Panc1 (cell line): ENCODE measurements at places on chromosomes 5 and 9. TPM values are rescaled to one million over a fixed set of nuclear protein-coding genes. Genes with fewer than 3 reads are reported as not detected.

DNA sequence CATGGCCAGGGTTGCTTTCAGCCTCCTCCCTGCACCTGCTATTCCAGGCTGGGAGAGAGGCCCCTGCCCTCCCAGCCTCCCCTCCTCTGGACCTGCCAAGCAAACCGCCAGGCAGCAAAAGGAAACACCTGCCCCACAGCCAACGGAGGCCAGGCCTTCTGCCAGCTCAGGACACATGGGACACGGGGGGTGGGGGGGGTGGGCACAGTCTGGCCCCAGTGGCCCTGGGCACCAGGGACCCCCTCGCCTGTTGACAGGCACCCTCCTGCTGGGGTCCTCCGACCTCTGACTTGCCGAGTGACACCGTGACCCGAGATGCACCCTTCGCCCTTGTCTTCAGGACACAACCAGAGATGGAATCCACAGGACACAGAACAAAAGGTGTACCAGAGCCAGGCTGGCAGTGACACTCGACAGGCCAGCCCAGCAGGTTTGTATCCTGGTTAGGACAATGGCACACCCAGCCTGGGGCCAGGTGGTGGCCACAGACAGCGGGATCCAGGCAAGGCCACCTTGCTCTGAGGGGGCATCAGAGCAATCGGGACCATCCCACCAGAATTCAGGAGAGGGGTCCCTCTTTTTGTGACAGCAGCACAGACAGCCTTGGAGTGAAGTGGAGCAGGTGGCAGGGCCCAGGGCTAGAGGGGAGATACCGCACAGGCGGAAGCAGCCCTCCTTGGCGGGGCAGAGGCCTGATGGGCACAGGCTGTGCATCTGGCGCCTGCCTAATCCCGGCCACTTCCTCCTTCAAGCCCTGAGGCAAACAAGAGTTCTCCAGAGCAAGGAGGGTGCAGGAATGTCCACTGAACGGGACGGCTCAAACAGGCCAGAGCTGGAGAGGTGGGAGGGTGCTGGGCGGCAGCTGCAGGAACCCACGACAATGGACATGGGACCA lies 1.3 kb upstream of the TMEM210 start:
- no peaks in the 10 kb centered on the region for H3K27me3 ChIP-seq
- no peak overlapping the region for H3K4me3 ChIP-seq
- H3K36me3 ChIP-seq, result no peaks in the 10 kb centered on the region
- H3K27ac ChIP-seq, result no peak overlapping the region
- H3K4me1 ChIP-seq, result peaks cover 6% of the 10 kb centered on the region

DNA sequence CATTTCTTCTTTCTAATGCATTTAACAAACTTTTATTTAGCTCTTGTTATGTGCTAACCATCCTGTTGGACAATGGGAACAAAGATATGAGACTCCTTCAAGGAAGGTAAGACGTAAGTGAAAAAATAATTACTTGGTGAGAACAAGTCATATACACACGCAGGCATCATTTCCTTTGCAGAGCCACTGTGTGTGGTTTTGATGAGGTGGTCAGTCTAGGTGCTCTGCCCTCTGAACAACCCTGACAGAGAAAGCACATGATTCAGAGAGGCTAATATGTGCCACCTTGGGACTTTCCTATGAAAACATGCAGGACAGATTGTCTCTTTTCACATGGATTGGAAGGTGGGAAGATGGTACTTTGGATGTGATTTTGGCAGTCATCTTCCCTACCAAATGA lies 1162.5 kb upstream of the DMAC1 start:
- no peak overlapping the region for H3K4me3 ChIP-seq
- no peaks in the 10 kb centered on the region for H3K27me3 ChIP-seq

Gene FRMPD1
- 0.21 TPM for total RNA-seq

Gene SHISAL2B
- not detected for total RNA-seq

Gene C9orf153
- not detected for total RNA-seq

GRCh38 chr5:111070272-111071134 lies 1.0 kb upstream of the TSLP start:
- no peaks in the 10 kb centered on the region for H3K36me3 ChIP-seq
- 0 out of 2 replicates have a peak, but pooled peaks cover 5% of the 10 kb centered on the region for H3K4me1 ChIP-seq
- H3K4me3 ChIP-seq, result no peak overlapping the region
- H3K27me3 ChIP-seq, result peaks cover 35% of the 10 kb centered on the region
- DNase-seq, result no peak

GRCh38 chr5:38686658-38687057 lies 130.2 kb upstream of the LIFR start:
- H3K27me3 ChIP-seq, result no peaks in the 10 kb centered on the region
- H3K4me1 ChIP-seq, result no peaks in the 10 kb centered on the region
- no peak overlapping the region for H3K4me3 ChIP-seq
